ENCODE measurements at places on chromosomes 4 and X. TPM values are rescaled to one million over a fixed set of nuclear protein-coding genes. Genes with fewer than 3 reads are reported as not detected.

Gene PASD1
- not detected for total RNA-seq

Gene IBSP
- total RNA-seq, result not detected

DNA sequence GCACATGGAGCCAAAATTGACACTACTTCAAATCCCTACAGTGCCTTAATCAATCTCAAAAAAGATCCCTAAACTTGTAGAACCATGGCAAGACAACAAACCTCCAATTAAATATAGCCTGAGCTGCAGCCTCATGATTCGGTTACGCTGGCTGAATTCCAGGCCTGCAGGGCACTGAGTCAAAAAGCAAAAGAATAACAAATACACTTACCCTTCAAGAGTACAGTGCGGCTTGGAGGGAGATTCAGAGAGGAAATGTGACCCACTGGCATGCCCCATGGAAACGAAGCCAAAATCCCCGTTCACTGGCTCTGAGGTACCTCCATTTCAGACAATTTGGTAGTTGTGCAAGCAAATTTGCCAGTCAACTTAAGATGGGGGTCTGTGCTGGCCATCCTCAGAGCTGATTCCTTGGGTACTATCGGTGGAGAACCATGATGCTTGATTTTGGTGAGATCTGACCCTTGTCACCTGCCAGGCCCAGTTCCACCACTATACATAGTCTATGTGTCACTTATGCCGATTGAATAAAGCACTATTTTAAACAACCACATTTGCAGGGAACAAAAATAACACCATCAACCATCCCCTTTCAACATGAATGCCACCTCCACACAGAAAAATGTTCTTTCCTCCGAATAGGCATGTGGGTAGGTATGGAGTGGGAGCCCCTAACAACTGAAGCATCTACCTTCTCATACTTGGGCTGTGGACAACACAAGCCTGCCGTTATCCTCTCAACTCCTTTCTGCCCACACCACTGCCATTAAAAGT is 2.1 kb downstream of the C4orf54 start:
- no peak for DNase-seq

- DNase-seq, result no peak
These were observed 4.2 kb upstream of the TMEM154 start for GRCh38 chr4:152684007-152684406.

DNA sequence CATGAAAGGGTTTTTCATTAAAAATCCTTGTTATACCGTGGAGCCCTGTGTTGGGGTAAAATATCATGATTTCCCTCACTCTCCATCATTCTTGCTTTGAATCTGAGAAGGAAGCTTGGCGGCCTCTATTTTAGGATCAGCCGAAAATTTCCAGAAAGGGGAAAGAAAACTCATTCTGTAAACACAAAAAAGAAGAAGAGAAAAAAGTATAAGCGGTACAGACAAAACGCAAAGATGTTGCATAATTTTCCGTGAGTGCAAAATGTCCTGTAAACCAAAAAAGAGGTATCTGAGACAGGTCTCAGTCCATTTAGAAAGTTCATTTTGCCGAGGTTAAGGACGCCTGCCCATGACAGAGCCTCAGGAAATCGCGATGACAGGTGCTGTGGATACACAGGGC is 5.3 kb downstream of the CSF2RA start:
- no peak for DNase-seq

DNA sequence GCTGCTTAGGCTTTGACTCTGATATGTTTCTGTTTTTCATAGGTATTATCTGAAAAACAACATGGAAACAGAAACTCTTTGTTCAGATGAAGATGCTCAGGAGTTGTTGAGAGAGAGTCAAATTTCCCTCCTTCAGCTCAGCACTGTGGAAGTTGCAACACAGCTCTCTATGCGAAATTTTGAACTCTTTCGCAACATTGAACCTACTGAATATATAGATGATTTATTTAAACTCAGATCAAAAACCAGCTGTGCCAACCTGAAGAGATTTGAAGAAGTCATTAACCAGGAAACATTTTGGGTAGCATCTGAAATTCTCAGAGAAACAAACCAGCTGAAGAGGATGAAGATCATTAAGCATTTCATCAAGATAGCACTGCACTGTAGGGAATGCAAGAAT is 238.6 kb downstream of the RAPGEF2 start:
- no peak for DNase-seq

GRCh38 chr4:121304893-121305292 is 75.9 kb downstream of the QRFPR start:
- peak; percentile 6 for DNase-seq
